ENCODE measurements at places on chromosomes 13 and 19. TPM values are rescaled to one million over a fixed set of nuclear protein-coding genes. Genes with fewer than 3 reads are reported as not detected.

The HCST gene
- total RNA-seq: not detected

The ZNF888 gene
- 16.1 TPM for total RNA-seq

The DDA1 gene
- total RNA-seq: 15.1 TPM

The TPM4 gene
- 246 TPM for total RNA-seq

The NKG7 gene
- total RNA-seq: 1.1 TPM

The ANGPTL8 gene
- total RNA-seq: 1.4 TPM

The ALOX5AP gene
- total RNA-seq: 3.5 TPM

The FAM83E gene
- total RNA-seq: 1.4 TPM

The GIPC3 gene
- 0.60 TPM for total RNA-seq

The PTH2 gene
- not detected for total RNA-seq

The ZSWIM4 gene
- 29.1 TPM for total RNA-seq

The CFAP97D2 gene
- total RNA-seq: not detected

The DNAAF3 gene
- 2.0 TPM for total RNA-seq

The OVOL3 gene
- not detected for total RNA-seq

The PODNL1 gene
- total RNA-seq: 3.3 TPM

The C5AR1 gene
- 2.0 TPM for total RNA-seq

The COL5A3 gene
- total RNA-seq: 31.9 TPM

The STARD13 gene
- 30.0 TPM for total RNA-seq

The ZC3H13 gene
- total RNA-seq: 47.3 TPM

The OR7E24 gene
- not detected for total RNA-seq

The COMMD6 gene
- 26.2 TPM for total RNA-seq

The PRSS57 gene
- not detected for total RNA-seq

The MYPOP gene
- total RNA-seq: 3.2 TPM

The ZNF497 gene
- 8.7 TPM for total RNA-seq

The PSG1 gene
- total RNA-seq: not detected
